Activated CD8-positive, alpha-beta memory T cell treated with anti-CD3 and anti-CD28 coated beads for 24 hours (primary cell): ENCODE measurements at places on chromosomes 11 and 22.

- no peak for DNase-seq
These were observed 607.5 kb downstream of the METTL15 start for GRCh38 chr11:28715726-28716125.

DNA sequence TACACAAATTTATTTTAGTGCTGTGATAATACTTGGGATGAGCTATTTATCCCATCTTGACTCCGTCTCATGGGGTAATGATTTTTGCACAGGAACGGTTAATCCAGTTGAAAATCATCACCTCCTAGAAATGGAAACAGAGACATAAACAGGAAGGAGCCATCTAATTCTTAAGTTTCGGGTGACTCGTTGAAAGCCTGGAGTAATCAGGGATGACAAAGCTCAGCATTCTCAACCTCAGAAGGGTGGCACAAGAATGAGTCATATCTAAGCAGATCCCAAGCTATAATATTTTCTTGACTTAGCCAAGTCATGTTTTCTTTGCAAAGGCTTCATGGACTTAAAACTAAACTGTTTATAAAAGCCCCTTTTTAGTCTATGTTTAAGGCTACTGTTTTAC, 280.8 kb upstream of the CCDC90B start:
- no peak for DNase-seq

GRCh38 chr22:49365910-49366309, 461.8 kb downstream of the BRD1 start:
- no peak for DNase-seq

GRCh38 chr11:134740590-134741261, 328.7 kb upstream of the B3GAT1 start:
- no peak for DNase-seq

- no peak for DNase-seq
These were observed 283.8 kb upstream of the C11orf87 start for GRCh38 chr11:109138196-109138595.

- DNase-seq = no peak
These were observed 47.2 kb downstream of the TP53I11 start for GRCh38 chr11:44903518-44903917.

DNA sequence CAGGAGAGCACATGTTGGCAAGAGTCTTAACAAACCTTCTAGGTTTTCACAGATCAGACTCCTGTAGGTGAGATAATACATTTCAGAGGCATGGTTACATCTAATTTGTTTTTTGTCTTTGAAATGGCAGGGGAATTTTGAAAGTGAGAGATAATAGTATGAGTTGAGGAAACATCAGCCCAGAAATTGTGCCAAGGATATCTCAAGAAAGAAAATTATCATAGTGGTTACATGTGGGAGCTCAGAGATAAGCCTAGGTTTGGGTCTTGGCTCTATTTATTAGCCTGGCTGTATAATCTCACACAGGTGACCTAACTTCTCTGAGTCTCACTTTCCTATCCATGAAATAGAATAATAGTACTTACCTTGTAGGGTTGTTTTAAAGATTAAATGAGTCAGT, 443 bp downstream of the BTBD18 start:
- DNase-seq = no peak

DNA sequence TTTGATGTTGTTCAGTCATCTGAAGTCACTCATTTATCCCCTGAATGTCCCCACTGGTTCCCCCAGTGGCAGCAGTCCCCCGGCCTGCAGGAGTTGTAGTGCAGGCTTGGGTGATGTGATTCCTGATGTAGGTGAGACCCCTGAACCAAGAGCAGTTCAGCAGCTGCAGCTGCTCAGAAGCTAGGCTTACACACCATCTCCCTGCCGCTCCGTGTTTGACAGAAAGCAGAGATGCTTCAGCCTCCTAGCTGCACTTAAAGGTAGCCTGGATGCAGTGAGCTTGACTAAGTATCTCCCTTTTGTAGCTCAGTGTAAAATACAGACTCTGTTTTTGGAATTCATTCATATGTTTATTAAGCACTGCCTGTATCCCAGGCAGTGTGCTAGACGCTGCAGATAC, 47.3 kb downstream of the C22orf31 start:
- no peak for DNase-seq
